ENCODE measurements at places on chromosomes 5 and 9. TPM values are rescaled to one million over a fixed set of nuclear protein-coding genes. Genes with fewer than 3 reads are reported as not detected.

- no peak for DNase-seq
- peaks cover 3% of the 10 kb centered on the region for H3K4me1 ChIP-seq
- H3K27ac ChIP-seq = no peak overlapping the region
- no peaks in the 10 kb centered on the region for H3K36me3 ChIP-seq
- no peaks in the 10 kb centered on the region for H3K27me3 ChIP-seq
- peak overlapping the region; percentile 86 for H3K4me3 ChIP-seq
Observed at GRCh38 chr5:148382961-148383360, 797 bp upstream of the FBXO38 start.

GRCh38 chr9:137053944-137054931, at the start of gene ENTPD2:
Gene ENTPD2 (minus strand): TSS chr9:137054061. CDS start chr9:137053997, 64 bp downstream.
- H3K4me3 ChIP-seq = peak within 1 kb of the TSS; percentile 32
- DNase-seq = peak; percentile 74
- no peak within 1 kb of the TSS for H3K27ac ChIP-seq
- H3K4me1 ChIP-seq = peaks cover 7% of the 10 kb centered on the region
- H3K27me3 ChIP-seq = peaks cover 14% of the 10 kb centered on the region

DNA sequence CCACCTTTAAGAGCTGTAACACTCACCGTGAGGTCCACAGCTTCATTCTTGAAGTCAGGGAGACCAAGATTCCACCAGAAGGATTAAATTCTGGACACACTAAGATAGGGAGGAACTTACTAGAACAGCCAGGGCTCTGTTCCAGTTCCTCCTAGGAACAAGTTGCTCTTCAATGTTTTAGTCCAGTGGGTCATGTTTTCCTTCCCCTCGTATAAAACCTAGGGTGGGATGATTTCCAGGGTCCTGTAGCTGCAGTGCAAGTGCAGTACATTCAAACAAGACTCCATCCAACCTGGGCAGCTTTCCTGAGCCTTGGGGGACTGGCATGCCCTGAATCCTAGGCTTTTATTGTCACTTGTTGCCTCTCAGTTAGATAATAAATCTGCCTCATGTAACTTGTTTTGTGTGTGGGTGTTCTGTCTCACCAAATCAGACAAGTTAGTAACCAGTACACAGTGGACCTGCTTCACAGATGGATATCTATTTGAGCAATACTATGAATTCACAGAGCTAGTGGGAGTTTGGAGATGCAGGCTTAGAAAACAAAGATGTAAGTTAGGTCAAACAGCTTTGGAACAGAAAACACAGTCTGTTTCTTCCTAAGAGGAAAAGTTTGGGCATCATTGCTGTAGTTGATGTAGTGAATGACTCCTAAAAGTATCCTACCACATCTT, 405.6 kb downstream of the GABRG2 start:
- no peak overlapping the region for H3K4me3 ChIP-seq
- no peak for DNase-seq
- no peak overlapping the region for H3K27ac ChIP-seq
- no peaks in the 10 kb centered on the region for H3K4me1 ChIP-seq
- no peaks in the 10 kb centered on the region for H3K36me3 ChIP-seq

- no peaks in the 10 kb centered on the region for H3K36me3 ChIP-seq
- no peak overlapping the region for H3K4me3 ChIP-seq
- no peak for DNase-seq
- no peak overlapping the region for H3K27ac ChIP-seq
Observed at GRCh38 chr5:158434749-158435148, 575.8 kb upstream of the CLINT1 start.

DNA sequence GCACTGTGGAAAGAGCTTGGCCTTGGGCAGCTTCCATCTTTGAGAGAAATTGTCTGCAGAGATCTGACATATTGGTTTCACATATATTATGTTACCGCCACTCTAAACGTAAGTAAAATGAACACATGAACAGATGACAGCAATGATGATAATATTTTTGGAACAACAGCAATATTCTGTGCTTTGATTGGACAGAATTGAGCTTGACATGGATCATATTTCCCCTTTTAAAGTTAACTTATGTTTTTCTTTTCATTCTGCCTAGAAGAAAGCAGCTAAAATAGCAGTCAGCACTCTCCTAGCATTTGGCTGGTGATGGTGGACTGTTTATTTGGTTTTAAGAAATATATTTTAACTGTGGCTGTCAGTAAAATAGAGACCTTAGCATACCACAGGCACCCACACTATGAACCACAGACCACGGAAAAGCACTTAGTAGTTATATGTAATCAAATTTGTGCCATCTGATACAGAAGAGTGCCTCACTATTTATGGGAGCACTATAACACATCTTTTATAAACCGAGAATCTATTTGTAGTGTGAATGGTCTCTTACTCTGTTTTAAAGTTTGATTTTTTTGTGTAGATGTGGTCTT, 1.8 kb upstream of the CFAP95 start:
- H3K27ac ChIP-seq = no peak overlapping the region
- no peaks in the 10 kb centered on the region for H3K27me3 ChIP-seq
- DNase-seq = no peak
- H3K36me3 ChIP-seq = no peaks in the 10 kb centered on the region
- H3K4me1 ChIP-seq = peaks cover 2% of the 10 kb centered on the region

The CEL gene
- total RNA-seq = 2.5 TPM

DNA sequence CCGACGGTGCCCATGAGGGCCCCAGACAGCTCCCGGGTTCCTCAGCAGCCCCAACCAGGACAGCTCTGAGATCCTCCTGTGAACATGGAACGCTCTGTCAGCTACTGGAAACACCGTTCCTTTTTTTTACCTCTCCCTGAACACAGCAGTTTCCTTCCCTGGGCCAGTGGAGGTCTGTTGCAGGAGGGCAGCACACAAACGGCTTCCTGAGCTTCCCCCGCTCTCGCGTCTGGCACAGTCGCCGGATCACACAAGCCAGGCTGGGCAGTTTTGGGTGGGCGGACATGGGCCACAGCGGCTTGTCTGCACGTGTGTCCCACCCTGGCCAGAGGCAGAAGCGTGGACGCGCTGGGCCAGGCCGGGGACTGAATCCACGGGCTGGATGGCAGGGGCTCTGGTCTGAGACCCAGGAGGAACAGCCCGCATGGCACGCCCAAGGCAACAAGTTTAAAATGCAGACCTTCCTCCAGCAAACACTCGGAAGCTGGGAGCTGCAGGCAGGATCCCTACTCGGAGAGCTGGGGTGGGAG, 106.8 kb upstream of the SARDH start:
- H3K4me1 ChIP-seq = peaks cover 22% of the 10 kb centered on the region
- DNase-seq = no peak
- no peaks in the 10 kb centered on the region for H3K36me3 ChIP-seq
- no peak overlapping the region for H3K4me3 ChIP-seq
- H3K27ac ChIP-seq = no peak overlapping the region

DNA sequence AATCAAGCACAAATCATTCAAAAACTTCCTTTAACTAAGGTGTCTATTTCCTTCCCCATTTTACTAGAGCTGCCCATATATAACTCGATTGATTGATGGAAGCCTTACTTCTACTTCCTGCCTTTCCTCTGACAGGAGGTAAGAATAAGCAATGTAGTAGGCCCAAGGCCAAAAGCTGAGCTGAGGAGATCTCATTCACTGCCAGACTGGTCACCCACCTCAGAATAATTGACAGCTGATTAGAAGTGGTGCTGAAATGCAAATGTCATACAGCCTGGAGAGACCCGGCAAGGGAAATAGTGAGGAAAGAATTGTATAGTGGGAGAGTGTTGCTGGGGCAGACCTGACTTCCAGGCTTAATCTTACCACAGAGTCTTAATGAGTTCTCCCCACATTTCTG, 239.9 kb downstream of the SAXO1 start:
- H3K4me1 ChIP-seq = no peaks in the 10 kb centered on the region
- H3K4me3 ChIP-seq = no peak overlapping the region
- H3K27ac ChIP-seq = no peak overlapping the region
- H3K27me3 ChIP-seq = no peaks in the 10 kb centered on the region
- DNase-seq = no peak

DNA sequence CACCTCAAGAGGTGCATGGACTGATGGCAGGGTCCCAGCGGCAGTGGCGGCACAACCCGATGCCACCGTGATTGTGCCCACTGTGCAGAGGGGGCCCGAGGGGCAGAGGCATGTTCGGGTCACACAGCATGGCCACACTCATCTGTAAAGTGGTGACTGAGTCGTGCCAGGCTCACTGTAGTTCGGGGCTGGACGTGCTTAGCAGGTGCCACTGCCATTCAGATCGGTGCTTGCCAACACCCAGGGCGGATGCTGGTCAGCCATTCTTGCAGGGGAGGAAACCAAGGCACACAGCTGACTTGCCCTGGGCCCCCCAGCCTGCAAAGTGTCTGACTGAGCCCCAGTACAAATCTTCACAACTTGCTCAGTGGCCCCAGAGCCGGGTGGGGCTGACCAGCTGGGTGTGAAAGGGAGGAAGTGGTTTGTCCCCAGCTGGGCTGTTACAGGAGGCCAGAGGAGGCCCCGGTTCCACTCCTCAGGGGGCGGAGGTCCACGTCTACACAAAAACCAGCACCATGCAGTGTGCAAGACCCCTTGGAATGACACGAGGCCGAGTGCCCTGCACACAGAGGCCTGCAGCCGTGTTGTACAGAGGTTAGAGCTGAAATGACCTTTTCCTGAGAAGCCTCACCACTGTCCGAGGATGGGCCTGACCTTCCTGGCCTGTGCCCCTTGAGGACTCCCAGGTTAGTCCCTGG, 17.9 kb downstream of the FGD3 start:
- no peak overlapping the region for H3K27ac ChIP-seq
- peaks cover 19% of the 10 kb centered on the region for H3K4me1 ChIP-seq
- no peaks in the 10 kb centered on the region for H3K36me3 ChIP-seq
- no peak overlapping the region for H3K4me3 ChIP-seq
- no peaks in the 10 kb centered on the region for H3K27me3 ChIP-seq

The C5orf58 gene
- 1.6 TPM for total RNA-seq

The CCDC152 gene
- 10.2 TPM for total RNA-seq

DNA sequence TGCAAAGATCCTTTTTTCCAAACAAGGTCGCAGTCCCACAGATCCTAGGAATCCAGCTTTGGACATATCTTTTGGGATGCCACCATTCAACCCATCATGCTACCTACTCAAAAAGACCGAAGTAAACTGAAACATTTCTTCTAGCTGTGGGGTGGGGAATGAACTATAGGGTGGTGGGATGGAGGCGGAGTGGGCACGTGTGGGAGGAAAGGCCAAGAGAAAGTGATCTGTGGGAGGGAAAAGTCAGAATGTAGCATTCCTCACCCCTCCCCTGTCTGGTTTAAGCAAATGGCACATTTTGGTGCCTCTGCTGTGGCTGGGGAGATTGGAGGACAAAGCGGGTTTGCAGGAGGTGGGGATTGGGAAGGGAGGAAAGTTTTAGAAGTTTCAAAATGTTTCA, 59.2 kb upstream of the IL17B start:
- no peaks in the 10 kb centered on the region for H3K27me3 ChIP-seq
- no peak overlapping the region for H3K27ac ChIP-seq
- peaks cover 4% of the 10 kb centered on the region for H3K4me1 ChIP-seq
- no peak overlapping the region for H3K4me3 ChIP-seq

- H3K4me1 ChIP-seq = no peaks in the 10 kb centered on the region
- no peaks in the 10 kb centered on the region for H3K36me3 ChIP-seq
- no peaks in the 10 kb centered on the region for H3K27me3 ChIP-seq
- DNase-seq = no peak
- no peak overlapping the region for H3K27ac ChIP-seq
Observed at GRCh38 chr9:93306081-93306480, 122.1 kb downstream of the WNK2 start.

The IFNA21 gene
- not detected for total RNA-seq

DNA sequence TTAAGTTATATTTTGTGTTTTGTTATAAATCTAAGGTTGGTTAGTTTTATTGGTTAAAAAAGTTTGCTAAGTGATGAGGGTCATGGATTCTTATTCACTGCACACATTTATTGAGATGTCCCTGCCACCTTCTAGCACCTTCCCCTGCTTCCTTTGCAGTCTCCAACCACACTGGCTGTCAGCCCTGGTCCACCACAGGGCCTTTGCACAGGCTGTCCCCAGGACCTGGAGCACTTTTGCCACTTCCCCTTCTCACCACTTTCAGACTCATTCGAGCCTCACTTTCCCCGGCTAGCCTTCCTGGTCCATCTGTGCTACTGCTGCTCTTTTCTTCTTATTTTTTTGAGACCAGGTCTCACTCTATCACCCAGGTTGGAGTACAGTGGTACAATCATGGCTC, 45.3 kb downstream of the ARHGAP26 start:
- H3K36me3 ChIP-seq = no peaks in the 10 kb centered on the region
- DNase-seq = no peak
- H3K27me3 ChIP-seq = no peaks in the 10 kb centered on the region
- no peak overlapping the region for H3K27ac ChIP-seq
- H3K4me1 ChIP-seq = peaks cover 12% of the 10 kb centered on the region

DNA sequence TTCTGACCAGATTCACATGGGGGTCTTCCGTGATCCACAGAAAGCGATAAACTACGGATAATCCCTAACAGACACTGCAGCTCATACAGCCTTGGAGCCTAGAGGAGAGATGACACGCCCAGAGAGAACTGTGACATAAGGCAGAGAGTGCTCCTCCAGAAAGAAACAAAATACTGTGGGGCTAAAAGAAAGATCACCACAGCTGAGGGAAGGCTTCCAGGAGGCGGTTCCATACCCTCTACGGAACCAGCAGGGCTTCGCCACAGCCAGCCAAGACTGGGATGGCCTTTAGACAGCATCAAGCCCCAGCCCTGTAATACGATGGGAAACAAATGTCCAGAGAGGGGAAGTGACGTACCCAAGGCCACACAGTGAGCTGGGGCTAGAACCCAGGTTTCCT, 19.3 kb downstream of the GPX3 start:
- H3K27ac ChIP-seq = no peak overlapping the region
- no peak overlapping the region for H3K4me3 ChIP-seq
- H3K27me3 ChIP-seq = no peaks in the 10 kb centered on the region
- no peaks in the 10 kb centered on the region for H3K4me1 ChIP-seq

DNA sequence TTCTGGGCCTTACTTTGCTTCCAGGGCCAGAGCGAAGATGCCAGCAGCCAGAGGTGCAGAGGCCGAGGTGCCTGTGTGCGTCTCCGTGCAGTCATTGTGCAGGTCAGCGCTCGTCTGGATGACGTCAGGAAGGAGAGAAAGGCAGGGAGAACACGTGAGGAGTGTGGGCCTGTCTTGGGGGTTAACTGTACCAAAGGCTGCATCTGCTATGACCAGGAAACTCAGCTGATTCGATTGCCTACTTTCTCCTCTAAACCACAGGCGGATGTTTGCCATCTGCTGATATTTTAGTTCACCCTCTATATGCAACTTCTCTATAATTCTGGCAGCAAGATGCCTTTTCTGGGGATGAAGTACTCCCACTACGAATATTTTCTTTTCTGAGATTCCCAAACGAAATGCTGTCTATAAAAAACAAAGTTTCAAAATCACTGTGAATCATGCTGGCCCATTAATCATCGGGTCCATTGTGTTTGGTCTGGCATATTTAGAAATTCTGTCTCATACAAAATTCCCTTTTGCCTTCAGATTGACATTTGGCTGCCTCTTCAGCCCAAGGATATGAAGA, 24.8 kb downstream of the PCSK1 start:
- H3K4me3 ChIP-seq = no peak overlapping the region
- H3K27me3 ChIP-seq = no peaks in the 10 kb centered on the region
- H3K27ac ChIP-seq = no peak overlapping the region
- DNase-seq = no peak
- H3K36me3 ChIP-seq = no peaks in the 10 kb centered on the region

The F2RL1 gene
- 23.5 TPM for total RNA-seq

- peaks cover 1% of the 10 kb centered on the region for H3K27me3 ChIP-seq
- H3K36me3 ChIP-seq = no peaks in the 10 kb centered on the region
Observed at GRCh38 chr9:19516348-19516747, 107.5 kb downstream of the ACER2 start.

All from H1 (cell line).